Gastroesophageal sphincter (tissue), 4 donors: ENCODE measurements at places on chromosomes 12 and 14.

- ATAC-seq, result no peak
These were observed 12.1 kb downstream of the C14orf180 start for GRCh38 chr14:104591506-104592291.

GRCh38 chr14:69132513-69133181, 20.3 kb downstream of the DCAF5 start:
- ATAC-seq, result no peak

- no peak for ATAC-seq
These were observed 85.4 kb upstream of the DYNC1H1 start for GRCh38 chr14:101878822-101879528.

GRCh38 chr14:102655137-102655536, 62.7 kb downstream of the RCOR1 start:
- no peak for ATAC-seq

- ATAC-seq, result no peak
These were observed 162.4 kb downstream of the AKAP6 start for GRCh38 chr14:32491416-32492016.

DNA sequence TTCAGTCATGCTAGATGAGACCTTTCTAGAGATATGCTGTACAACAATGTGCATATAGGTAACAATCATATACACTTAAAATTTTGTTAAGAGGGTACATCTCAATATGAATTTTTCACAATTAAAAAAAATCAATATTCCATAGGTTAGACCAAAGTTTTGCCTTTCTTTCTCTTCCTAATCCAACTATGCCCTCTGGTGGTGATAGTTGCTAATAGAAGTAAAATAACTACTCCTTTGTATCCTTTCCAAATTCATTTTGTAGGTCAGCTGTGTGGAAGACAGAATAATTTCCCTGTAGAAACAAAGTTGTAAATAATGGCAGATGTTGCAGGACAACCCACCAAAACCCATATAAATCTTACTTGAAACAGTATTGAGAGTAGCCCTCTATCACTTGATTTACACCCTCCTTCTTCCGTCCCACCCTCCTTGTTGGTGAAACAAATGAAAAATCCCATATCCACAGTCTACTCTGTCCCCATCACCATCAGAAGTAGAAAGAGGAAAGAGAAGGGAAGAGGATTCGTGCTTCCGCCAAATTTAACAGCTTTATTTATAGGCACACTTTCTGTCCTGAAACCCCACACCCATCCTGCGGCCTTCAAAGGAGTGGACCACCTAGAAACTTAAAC, 34.2 kb upstream of the KICS2 start:
- ATAC-seq, result no peak

DNA sequence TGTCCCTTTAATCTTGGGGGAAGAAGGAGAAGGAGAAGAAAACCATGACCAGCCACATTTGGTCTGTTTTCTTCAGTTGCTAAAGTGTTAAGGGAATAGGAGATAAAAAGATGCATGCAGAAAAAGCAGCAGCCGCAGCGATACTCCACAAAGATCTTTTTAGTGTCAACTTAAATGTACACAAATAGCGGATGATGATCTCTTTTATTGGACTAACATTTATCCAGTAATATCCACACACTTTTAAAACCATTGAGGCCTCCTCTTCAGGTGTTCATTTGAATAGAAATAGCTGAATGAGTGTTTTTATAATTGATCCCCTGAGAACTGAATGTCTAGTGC, 83.5 kb downstream of the PAPOLA start:
- no peak for ATAC-seq

- ATAC-seq, result no peak
These were observed 30.6 kb upstream of the PTPRQ start for GRCh38 chr12:80413462-80413861.

- ATAC-seq, result no peak
These were observed 50.4 kb upstream of the TSPAN8 start for GRCh38 chr12:71208053-71208685.

DNA sequence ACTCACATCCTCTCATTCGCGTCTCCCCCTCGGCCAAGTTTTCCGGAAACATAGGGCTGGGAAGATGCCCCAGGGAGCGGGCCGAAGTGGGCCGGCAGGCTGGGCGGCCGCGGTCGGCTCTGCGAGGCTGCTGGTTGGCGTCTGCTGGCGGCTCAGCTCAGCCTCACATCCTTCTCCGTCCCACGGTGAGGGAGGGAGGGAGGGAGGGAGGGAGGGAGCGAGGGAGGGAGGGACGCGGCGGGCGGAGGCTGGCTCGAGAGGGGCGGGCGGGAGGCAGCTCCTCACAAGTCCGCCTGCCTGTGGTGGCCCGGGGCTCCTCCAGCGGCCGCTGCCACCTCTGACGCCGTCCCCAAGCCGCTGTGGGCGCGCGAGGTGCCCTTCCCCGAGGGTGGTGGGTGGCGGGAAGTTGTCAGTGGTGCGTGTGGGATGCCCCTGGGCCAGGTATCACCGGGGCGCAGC, 93.8 kb downstream of the RFLNA start:
- ATAC-seq, result peak; percentile 76

- no peak for ATAC-seq
These were observed 888.1 kb downstream of the TMEM121 start for GRCh38 chr14:106414464-106414863.

DNA sequence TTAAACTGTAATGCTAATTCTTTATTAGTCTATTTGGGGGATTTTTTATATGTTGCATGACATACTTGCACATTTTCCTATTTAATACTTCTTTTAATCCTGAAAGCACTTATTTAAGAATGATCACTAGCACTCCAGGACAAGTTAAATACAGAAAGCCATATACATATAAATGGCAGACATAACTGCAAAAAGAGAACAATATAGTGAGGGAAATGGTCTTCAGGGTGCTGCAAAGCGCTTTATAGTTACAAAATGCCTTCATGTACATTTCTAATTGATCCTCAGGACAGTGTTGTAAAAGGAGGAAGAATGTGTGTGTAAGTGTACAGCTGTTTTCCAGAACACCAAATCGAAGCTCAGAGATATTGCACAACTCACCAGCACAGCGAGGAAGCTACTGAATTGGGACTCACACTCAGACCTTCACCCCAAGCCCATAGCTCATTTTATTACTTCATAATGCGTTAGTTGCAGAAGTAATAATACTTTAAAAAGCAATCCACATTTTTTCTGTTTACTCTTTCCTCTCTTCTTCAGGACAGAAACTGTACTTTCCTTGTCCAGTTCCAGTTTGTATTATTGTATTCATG, 428.2 kb downstream of the RAD51B start:
- ATAC-seq, result peak; percentile 68

DNA sequence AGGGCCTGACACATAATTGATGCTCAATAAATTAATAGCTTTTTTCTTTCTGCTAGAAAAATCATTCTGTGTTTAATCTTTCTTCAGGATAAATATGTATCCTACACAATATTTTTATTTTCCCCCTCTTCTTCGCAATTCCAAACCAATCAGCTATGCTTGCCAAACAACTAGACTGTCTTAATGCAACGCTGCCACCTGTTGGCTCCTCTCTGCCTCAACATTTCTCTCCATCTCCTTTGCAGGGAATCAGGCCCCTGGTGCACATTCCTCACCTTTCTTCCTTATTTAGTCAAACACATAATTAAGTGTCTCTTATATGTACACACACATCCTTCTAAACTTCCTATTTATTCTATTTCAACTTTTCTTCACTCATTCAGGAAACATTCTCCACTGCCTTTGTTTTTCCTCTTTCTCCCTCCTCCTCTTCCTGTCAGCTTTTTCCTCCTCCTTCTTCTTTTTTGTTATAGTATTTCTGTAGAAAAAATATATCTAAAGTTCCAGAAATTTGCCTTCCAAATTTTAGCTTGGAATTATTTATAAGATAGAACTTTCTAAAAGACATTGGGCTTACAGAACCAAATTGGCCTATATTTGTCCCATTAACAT, 406.0 kb downstream of the PRKD1 start:
- no peak for ATAC-seq

DNA sequence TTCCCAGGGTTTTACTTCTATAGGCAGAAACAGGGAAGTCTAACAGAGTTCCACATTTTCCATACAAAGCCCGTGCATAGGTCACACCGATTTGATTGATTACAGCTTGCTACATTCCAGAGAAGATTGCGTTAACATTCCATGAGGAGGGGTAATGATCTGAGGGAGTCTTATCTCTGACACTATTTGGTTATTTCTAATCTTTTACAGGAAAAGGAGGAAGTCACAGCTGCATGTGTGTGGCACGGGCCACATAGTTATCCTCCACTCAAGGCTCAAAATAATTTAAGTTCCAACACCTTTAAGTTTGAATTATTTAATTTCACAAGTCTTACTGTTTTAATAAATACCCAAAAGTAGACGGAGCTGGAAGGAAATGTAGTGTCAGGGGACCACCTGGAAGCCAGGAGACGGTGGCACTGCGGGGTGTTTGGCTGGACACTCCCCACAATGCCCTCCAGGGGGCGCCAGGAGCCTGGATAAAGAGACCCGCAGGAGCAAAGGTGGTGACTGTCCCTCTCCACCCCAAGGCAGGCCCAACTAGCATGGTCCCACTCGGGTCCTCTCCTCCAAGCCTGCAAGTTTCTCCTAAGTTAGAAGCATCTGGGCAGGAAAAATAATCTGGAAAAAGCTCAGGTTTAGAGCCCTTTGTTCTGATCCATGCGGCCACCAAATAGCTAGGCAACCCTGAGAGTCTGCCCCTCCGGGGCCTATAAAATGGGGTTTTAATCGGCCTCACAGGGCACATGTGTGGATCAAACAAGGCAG, 20.2 kb downstream of the KRT8 start:
- peak; percentile 56 for ATAC-seq

GRCh38 chr12:16524378-16524777, 81.6 kb downstream of the LMO3 start:
- no peak for ATAC-seq

DNA sequence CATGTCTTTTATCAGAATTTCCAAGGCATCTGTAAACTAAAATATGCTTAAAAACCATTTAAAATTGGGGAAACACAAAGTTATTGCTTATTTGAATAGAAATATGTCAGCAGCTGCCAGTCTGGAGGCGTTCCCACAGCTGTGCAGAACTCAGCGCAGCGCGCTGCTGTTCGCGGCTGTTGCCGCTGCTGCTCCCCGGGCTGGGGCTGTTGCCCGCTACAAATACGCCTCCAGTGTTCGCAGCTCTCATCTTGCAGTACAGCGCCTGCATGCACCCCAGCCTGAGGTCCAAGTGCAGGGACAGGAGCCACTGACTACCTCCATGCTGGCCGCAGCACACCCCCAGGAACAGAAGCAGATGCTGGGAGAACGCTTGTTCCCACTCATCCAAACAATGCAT, 216.2 kb downstream of the SLC16A7 start:
- no peak for ATAC-seq

DNA sequence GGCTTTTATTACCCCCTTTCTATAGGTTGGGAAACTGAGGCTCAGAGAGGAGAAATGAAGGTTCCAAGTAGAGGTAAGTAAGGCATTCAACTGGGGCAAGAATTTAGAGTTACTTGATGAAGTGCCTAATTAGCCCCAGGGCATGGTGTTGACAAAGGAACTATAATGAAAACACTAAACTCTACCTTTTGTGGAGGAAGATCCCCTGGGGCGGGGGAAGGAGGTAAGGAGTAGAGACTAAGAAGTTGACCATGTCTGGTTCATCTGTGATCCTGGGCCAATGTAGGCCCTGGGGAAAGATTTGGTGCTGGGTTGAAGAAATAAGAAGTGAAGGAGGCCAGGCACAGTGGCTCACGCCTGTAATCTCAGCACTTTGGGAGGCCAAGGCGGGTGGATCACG, 16.2 kb upstream of the COX6A1 start:
- no peak for ATAC-seq

GRCh38 chr12:50840809-50841487, 1.8 kb upstream of the TMPRSS12 start:
- ATAC-seq, result no peak

DNA sequence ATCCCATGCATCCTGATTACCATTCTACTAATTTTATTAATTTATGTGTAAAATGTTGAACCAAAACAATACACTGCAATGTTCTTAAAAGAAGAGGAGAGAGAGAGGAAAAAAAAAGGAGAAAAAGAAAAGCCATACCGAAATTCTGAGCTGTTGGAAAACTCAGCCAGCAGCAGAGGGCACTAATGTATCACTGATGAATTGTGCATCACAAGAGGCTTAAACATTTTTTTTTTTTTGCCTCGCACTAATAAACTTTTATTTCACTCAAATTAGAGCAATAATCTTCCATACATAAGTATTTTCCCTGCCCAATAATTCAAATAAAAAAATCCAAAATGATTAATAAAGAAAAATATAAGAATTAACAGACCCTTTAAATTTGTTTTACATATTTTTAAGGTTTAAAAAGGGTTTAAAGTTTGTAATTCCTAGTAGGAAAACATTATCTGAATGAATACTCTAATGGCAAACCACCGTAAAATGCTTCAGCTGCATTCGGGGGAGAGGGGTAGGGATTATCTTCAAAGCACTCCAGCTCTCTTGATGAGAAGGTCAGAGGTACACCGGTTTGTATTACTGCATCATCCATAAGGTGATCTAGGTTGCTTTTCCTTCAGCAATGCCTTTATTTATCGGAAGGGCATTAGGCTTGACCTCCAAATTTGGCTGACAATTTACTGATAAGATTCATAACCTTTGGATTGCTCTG, 41.9 kb downstream of the ATP23 start:
- ATAC-seq, result no peak

DNA sequence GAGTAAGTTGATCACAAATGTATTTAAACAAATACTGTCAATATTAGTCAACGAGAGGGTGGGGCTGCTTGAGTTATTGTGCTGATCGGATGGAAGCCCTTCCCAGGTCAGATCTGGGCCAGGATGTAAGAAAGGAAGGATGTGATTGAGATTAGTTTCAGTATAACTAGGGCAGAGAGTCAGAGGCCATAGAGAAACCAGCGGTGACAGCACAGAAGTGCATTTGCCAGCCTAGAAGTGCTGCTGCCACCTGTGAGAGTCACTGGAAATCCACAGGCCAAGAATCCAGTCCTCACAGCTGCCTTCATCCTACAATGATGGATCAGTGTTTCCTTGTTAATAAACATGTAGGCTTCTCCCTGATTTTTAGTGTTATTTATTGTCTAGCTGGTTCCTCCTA, 9.8 kb upstream of the FERMT2 start:
- no peak for ATAC-seq

DNA sequence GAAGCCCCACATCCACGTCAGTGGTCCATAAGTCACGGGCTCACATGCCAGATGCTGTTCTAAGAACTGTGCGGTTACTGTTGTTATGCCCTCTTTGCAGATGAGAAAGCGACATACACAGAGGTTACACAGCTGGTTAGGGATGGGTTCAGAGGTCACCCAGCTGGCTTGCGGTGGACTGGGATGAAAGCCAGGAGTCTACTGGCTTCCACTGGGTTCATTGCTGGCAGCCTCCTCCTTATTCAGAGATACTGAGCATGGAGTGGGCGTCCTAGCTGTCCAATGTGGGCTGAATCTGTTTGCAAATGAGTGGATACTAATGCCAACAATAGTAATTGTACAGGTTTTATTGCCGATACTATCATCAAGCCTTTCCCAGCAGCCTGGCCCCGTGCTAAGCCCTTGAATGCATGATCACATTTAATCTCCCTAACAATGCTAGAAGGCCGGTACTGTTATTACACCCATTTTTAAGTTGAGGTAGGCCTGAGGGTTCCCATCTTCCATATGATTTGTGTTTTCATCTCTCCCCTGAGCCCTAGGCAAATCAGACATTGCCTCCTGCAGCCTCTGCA, 129.1 kb downstream of the PLXNC1 start:
- no peak for ATAC-seq
